ENCODE measurements at places on chromosomes 1 and 21.

DNA sequence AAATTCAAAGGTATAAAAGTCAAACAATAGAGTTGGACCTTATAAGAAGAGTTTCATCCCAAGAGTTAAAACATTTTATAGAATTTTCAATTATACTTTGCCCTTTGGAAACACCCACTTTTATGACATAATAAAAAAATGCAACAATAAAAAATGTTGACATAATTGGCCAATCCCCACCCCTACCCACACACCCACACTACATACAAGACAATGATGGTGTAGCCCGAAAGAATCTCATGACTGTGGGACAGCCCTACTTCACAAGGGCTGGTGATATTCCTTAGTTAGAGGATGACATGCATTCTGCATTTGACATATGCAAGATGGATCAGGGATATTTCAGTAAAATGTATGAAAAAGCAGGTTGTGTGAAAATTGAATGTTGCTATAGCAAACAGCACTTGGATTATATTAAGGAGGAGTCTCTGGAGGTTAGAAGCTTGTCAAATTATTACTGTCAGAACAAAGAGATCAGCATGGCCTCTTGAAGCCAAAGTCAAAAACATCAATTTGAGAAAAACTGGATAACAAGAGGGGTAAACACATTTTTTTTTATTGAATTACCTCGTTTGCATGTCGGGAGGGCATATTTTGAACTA lies 133.0 kb upstream of the SAMSN1 start:
- DNase-seq, result no peak

DNA sequence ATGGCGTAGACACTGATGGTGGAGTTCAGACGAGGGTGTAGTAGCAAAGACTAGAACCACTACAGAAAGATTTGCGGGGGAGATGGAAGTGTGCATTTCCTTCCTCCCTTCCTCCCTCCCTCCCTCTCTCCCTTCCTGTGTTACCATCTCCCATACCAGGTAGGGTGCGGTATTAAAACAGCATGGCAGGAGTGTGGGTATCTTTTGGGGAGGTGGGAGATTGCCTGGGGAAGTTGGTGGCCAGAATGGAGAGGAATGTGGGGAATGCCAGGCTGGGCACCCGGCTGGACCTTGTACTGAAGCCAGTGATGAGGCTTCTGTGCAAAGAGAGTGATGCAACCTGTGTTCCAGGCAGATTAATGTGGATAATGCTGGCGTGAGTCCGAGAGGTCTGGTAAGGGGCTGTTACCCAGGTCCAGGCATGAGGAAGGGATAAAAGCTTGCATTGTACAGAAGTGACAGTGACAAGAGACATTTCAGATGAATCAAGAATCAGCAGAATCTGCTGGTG lies 30.3 kb upstream of the PPP2R5A start:
- no peak for DNase-seq

DNA sequence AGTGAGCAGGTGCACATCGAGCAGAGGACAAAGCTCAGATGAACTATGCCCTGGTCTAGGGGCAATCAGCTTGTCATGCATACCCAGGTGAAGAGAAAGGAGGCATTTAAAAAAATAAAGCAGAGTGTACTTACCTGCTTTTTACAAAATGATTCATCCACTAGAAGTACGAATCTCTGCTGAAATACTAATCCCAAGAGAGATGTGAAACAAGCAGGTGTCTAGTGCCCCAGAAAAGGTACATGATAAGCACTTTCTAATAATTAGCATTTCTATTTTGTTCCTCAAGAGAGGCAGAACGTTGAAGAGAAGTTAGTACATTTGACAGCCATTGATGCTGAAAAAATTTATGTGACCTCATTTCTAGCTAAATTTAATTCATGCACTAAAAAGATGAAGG lies 31.1 kb downstream of the CHODL start:
- DNase-seq, result no peak

- DNase-seq, result no peak
Observed at GRCh38 chr1:55244476-55245099, 29.4 kb upstream of the USP24 start.

DNA sequence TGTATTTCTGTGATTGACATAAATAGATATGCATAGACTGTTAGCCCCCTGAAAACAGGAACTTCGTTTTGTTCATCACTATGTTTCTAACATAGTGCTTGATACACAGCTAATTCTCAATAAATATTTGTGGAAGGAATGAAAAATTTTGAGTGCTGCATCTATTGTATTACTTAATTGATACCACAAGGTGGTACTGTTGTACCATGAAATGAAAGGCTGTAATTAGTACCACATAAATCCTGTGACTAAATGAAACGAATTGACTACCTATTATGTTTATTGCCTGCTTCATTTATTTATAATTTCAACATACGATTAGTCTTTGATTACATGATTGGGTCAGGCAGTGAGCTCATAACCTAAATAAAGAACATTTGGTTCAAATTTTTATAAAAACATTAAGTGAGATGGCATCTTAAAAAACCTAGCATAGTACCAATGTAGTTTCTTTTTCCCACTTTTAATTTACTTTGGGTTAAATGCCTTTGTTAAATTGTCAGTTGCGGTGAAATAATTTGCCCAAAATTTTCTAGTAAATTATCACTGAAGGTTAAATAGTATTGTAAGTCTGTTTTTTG lies 15.0 kb upstream of the TGFB2 start:
- peak; percentile 22 for DNase-seq

- DNase-seq, result no peak
Observed at GRCh38 chr21:45030682-45031570, 43.5 kb upstream of the ADARB1 start.

- DNase-seq, result no peak
Observed at GRCh38 chr1:243883551-243883950, 33.5 kb upstream of the AKT3 start.

DNA sequence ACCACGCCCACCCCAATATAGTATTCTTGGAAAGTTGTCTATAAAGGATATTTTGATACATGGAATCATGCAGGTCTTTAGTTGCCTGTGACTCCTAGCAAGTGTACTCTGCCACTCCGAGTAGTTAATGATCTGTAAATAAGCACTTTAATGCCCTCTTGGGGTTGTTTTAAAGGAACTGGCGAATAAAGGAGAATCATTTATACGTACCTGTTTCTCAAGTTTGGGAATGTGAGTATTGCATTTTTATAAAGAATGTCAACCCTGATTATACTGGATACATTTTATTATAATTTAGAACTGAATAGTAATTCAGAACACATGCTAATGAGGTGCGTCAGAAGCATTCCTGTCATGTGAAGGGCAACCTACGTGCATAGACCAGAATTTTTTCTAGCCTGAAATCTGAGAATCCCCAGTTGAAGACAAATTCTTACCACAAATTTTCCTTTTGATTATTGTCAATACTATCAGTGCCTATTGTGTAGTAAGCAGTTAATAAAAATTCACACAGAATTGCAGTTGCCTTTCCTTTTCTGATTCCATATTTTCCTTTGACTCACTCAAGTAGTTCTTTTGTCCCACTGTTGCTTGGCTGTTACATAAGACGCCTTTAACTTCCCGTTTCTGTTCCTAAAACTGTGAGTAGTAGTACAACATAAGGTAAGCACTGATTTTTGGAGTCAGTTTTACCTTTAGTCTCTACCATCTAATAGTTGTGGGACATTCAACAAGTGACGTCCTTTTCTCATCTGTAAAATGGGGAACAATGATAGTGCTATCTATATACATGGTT lies 5.1 kb downstream of the AHCYL1 start:
- no peak for DNase-seq

DNA sequence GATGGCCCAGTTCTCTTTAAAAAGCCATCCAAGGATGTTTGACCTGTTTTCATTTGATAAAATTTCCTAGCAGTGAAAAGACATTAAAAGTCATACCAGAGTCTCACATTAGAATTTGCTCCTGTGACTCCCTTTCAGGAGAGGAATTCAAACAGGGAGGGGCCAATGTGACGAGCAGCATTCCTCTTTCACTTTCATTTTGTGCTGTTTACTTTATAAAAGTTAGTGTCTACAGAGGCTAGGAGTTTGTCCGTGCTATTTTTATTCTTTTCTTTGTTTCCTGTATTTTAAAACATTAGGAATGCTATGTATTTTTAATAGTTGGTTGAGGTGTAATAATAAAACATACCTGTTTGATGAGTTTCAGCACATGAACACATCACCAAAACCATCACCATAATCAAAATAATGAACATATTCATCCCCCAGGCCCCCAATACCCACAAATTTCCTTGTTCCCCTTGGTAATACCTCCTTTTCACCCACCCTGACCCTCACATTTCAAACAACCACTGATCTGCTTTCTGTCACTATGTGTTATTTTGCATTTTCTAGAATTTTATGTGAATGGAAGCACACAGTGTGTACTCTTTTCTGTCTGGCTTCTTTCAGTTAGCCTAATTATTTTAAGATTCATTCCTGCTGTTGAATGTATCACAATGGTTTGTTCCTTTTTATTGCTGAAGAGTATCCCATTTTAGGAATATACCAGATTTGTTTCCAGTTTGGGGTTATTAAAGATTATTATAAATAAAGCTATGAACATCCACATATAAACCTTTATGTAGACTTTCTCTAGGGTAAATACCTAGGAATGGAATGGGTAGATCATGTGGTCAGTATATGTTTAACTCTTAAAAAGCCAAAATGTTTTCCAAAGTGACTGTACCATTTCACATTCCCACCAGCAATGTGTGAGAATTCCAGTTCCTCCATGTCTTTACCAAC lies 129.5 kb downstream of the TENT5C start:
- DNase-seq, result no peak

GRCh38 chr1:159188375-159188788 lies 16.3 kb upstream of the ACKR1 start:
- no peak for DNase-seq

- no peak for DNase-seq
Observed at GRCh38 chr1:100449477-100449876, 88.5 kb upstream of the GPR88 start.

GRCh38 chr1:225555821-225556220 lies 97.1 kb downstream of the ENAH start:
- DNase-seq, result no peak

DNA sequence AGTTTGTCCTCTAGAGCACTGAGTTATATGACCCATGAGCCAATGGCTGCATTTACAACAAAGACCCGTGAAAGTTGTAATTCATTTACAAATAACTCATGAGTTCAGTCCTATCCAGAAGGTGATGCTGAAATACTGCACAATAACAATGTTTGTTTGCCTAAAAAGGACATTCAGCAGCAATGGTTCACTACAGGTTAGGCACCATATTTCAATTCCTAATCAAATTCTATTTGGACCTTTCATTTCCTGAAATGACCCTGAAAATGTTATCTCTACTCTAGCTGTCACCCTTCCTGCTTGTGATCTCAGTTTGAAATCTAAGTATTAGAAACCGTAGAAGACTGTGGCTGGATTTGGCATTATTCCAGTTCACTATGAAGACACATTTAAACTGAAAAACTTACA lies 191.2 kb upstream of the SAMSN1 start:
- DNase-seq, result no peak

DNA sequence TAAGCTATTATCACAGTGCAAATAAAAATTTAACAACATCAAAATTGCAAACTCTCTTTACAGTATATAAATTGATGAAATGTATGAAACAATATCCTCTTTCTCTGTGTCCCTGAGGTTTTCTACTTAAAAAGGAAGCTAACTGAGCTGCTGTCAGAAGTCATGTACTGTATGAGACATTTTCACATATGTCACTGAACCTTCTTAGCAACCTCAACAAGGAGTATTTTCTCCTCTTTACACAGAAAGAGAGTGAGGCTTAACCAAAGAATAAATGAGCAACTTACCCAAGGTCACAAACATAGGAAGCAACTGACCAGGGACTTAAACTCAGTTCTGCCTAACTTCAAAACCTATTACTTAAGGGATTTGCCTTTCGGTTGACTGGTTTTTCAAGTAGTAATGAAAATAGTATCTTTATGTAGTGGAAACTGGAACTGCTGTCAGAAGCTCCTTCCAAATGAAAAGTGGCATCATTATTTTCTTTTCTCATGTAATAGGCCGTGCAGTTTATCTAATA lies 288.9 kb downstream of the LRRIQ3 start:
- DNase-seq, result no peak

GRCh38 chr21:46474382-46474781 lies 15.7 kb downstream of the DIP2A start:
- no peak for DNase-seq

DNA sequence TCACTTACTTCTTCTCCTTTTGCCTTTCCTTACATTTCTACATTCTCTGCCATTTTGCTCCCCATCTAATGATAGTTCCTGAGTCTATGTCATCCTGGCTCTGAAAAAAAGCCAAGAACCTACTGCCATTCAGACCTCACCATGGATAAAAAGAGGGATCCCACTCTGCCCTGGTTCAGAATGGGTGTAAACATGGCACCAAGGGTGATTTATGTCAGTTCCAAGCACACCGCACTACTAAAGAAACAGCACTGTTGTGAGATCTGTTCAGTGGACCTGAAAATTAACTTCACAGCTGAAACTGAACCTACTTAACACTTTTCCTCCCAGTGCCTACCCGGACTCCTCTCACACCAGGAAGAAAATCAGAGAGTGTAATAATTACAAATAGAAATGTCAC lies 72.3 kb upstream of the NTPCR start:
- no peak for DNase-seq

GRCh38 chr1:53281133-53281532 lies 42.8 kb upstream of the MAGOH start:
- DNase-seq, result no peak

GRCh38 chr1:23722652-23723051 lies 20.6 kb upstream of the ELOA start:
- DNase-seq, result no peak

DNA sequence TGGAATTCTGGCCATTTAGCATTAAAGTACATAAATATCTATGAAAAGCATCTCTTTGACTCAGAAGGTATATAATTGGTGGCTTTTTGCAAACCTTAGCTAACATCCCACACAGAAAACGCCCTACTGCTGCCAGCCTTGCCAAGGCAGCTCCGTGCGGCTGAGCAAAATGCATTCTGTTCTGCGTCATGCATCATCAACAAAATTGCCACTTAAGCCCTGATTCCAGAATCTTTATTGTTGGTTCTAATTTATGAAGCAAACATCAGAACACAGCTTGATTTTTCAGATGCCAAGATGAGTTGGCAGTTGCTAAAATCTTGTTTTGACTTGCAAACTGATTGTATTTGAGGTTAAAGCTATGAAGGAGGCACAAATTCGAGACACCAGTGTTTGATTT lies 314.9 kb upstream of the DEPDC1 start:
- DNase-seq, result no peak

- no peak for DNase-seq
Observed at GRCh38 chr1:35656148-35656862, 15.0 kb upstream of the PSMB2 start.

- DNase-seq, result no peak
Observed at GRCh38 chr21:34900376-34900775, 148.7 kb downstream of the RUNX1 start.

DNA sequence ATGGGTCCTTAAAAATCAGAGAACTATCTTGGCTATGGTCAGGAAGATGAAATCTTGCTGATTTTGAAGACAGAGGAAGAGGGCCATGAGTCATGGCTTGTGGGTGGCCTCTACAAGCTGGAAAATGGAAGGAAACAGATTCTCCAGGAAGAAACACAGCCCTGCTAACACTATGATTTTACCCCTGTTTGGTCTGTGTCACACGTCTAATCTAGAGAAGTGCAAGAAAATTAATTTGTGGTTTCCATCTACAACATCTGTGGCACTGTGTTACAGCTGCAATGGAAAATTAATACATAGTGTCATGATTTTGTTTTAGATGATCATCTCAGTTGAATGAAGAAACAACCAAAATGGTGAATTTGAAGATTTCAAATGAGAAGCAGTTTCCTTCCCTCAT lies 288.7 kb upstream of the NRIP1 start:
- no peak for DNase-seq

- no peak for DNase-seq
Observed at GRCh38 chr1:184535191-184535970, 148.6 kb downstream of the C1orf21 start.

Measured in bone marrow (tissue), 2 donors.